ENCODE measurements at places on chromosomes 3 and 15.

DNA sequence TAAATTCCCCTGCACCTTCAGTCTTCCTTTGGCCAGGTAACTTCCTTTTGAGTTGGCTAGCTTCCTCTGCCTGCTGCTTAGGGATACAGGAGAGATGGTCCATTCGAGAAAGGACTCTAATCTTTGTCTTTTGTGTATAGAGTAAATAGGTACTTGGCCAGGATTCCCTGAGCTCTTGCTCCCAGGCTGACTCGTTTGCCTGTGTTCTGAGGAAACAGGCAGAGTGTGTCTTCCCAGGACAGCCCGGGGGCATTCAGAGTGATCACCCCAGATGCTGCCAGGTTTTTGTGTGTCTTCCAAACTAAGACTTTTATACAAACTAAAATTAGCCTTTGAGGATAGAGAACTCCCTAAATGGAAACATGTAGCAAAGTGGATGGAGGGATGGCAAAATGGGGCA lies 39.5 kb downstream of the TMEM108 start:
- no peak for DNase-seq

- no peak for DNase-seq
Observed at GRCh38 chr3:42134867-42135464, 43.8 kb downstream of the TRAK1 start.

GRCh38 chr15:68344600-68344999 lies 67.1 kb downstream of the FEM1B start:
- DNase-seq: no peak

DNA sequence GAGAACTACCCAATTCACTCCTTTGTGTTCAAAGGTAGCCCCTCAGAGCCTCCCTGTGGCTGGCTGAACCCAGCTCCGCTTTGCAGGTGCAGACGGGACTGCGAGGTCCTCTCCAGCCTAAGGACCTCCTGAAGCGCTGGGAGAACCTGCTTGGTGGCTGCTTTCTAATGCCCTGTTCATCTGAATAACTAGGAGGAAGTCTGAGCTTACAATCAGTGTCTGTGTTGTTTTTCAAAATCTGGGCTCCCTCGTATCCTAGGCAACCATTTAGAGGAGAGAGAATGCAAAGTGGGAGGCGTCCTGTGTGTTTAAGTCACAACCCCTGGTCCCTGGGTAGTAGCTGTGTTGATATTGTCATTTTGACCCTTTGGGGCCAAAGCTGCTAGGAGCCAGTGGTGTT lies 99.9 kb downstream of the GABRG3 start:
- no peak for DNase-seq

- DNase-seq: no peak
Observed at GRCh38 chr3:76700323-76700722, 339.6 kb upstream of the ROBO2 start.

GRCh38 chr15:26294059-26294689 lies 431.0 kb upstream of the ATP10A start:
- no peak for DNase-seq

- no peak for DNase-seq
Observed at GRCh38 chr3:171192176-171192854, 165.8 kb upstream of the SLC2A2 start.

DNA sequence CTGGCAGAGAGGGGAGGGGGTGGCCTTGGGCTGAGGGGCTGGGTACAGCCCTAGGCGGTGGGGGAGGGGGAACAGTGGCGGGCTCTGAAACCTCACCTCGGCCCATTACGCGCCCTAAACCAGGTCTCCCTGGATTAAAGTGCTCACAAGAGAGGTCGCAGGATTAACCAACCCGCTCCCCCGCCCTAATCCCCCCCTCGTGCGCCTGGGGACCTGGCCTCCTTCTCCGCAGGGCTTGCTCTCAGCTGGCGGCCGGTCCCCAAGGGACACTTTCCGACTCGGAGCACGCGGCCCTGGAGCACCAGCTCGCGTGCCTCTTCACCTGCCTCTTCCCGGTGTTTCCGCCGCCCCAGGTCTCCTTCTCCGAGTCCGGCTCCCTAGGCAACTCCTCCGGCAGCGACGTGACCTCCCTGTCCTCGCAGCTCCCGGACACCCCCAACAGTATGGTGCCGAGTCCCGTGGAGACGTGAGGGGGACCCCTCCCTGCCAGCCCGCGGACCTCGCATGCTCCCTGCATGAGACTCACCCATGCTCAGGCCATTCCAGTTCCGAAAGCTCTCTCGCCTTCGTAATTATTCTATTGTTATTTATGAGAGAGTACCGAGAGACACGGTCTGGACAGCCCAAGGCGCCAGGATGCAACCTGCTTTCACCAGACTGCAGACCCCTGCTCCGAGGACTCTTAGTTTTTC lies 4.9 kb downstream of the ISL2 start:
- no peak for DNase-seq

DNA sequence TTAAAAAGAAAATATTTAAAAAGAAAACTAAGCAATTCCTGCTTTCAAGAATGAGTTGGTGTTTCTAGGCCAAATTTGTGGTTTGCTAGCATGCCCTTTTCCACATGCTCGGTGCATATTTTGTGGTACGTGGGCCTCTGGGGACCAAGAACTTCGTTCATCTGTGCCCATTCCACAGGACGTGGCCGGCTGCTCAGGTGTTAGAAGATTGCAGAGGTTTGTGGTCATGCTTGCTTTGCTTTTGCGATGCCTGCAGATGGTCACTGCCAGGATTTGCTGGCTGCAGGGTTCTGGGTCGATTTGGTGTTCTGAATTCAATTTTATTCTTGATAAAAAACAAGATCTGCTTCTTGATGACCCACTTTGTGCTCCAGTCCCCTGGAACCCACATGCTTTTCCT lies 7.5 kb downstream of the PSTPIP1 start:
- DNase-seq: no peak

DNA sequence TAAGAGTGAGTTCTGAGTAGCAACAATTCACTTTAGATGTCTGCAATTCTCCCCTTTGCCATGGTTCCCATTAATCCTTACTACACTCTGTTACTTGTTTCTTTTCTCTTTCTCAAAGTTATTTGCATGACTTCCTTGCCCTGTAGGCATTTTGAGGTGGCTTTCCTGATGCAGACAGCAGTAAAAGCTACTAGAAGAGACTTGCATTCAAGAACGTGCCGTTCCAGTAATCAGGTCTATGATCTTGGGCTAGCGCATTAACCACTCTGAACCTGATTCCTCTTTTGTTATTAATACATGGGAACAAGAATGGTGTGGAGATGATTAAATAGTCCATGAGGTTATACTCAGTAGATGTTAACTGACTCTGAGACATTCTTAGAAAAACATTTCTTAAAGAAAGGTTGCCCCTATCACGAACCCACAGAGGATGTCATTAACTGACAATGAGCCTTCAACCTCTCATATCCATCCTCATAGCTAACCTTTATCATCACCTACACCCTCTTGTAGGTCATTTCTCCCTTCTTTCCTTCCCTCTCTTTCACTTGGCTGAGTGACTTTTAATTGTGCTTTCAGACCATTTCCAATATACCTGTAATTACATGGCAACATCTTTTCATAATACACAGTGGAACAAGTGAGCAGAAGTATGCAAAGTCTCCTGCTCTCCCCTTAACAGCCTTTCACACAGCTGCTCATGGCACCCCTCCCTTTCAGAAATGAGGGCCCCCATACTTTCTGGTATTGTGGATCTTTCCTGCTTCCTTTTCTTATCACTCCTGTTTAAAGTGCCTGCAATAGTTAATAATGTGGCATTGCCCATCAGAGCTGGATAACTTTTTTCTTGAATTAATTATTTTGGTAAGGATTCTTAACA lies 175.9 kb downstream of the CHST2 start:
- DNase-seq: no peak

GRCh38 chr3:56087451-56088053 lies 380.7 kb downstream of the ERC2 start:
- DNase-seq: no peak

- DNase-seq: no peak
Observed at GRCh38 chr3:81105789-81106488, 655.5 kb downstream of the GBE1 start.

DNA sequence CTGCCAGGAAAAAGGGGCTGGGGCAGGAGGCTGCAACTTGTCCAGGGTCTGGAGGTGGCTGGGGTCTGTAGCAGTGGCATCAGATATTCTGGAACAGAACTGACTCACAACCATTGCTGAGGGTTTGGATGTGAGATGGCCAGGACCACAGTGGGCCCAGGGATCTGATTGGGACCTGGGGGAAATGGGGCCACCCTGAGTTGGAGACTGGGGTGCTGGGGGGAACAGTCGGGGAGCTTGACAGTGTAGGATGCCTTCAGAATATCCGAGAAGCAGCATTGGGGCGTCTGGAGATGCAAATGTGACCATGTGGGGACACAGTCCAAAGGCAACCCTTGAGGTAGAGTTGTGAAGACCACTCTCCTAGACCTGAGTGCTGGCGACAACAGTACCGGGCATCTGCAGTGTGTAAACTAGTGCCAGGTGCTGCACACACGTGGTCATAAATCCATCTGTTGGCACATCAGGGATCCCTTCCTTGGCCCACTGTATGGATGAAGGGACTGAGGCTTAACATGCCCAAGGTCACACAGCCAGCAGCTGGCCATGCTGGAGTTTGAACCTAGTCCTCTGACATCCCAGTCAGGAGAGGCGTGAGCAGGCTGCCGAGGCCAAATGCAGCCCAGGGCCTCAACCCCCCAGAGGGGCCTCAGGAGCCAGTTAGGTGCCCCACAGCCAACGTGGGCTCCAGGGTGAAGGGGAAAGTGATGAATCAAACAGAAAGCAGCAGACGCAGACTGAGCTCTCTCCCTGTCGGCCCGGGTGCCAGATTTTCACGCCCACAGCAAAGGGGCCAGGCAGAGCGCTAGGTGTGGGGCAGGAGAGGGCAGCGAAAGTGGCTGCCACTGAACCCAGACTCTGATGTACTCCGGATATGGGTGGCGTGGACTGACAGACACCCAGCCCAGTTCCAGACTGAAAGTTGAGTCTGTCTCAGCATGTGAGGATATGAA lies 18.8 kb downstream of the HEMK1 start:
- DNase-seq: no peak

- no peak for DNase-seq
Observed at GRCh38 chr3:102104033-102104432, 254.7 kb downstream of the NFKBIZ start.

- no peak for DNase-seq
Observed at GRCh38 chr3:149479621-149480325, 5.3 kb downstream of the TM4SF4 start.

- no peak for DNase-seq
Observed at GRCh38 chr15:52445954-52446353, 82.7 kb downstream of the MYO5A start.

DNA sequence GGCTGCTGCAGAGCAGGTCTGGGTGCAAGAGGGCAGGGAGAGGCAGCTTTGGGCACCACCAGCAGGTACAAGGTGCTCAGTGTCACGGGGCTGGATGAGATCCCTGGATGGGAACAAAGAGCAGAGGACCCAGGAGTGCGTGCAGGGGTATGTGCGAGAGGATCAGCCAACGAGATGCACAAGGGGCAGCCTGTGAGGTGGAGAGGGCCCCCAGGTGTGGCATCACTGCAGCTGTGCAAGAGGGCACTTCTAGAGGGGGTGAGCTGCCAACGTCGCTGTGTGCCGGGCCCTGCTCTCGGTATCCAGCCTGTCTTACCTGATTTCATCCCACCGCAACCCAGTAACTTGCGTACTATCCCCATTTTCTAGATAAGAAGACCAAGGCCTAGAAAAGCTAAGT lies 67.3 kb upstream of the SNRPA1 start:
- DNase-seq: no peak

DNA sequence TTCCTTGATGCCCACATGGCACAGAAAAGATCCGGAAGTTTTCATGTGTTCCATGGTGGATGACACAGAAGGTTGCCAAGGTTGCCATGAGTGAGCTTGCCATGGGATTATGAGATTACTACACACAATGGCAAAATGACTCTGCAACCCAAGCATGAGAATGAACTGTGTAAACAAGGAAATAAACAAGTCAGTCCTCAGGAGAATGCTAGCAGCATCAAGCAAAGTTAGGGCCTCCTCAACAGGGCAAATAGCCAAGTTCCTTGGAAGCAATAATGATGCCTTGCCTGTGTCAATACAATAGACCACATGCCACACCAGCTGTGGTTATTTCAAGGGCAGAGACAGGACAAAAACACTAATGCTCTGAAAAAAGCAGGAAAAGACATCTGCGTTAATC lies 41.8 kb downstream of the AQR start:
- DNase-seq: no peak

DNA sequence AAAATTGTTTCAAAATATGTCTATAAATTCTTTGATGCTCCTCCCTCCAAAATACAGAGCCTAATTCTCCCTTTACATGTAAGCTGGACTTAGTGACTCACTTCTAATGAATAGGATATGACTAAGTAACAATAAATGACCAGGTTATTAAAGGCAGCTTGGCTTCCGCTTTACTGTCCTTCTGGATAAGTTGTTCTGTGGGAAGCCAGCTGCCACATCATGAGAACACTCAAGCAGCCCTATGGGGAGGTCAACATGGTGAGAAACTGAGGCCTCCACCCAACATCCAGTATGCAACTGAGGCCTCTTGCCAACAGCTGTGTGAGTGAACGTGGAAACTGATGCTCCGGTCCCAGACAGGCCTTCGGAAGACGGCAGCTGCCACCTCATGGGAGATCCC lies 247.3 kb upstream of the CHRM5 start:
- DNase-seq: no peak

DNA sequence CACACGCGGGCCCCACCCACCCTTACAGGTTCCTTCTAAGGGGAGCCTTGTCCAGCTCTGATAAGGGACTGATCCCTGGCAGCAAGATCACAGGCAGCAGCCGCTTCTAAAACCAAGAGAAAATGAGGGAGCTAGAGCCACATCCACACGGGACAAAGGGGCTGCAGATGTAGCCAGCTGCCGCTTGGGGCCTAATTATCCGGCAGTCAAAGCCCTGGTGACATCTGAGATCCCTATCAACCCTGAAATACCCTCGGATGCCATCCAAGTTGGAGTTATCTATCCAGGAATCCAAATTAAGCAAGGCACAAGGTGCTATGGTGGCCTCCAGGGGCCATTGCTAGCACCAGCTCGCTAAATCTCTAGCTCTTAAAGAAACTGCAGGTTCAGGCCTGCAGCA lies 248.3 kb downstream of the VPS13C start:
- no peak for DNase-seq

GRCh38 chr15:39016706-39017105 lies 452.1 kb upstream of the RASGRP1 start:
- DNase-seq: no peak

DNA sequence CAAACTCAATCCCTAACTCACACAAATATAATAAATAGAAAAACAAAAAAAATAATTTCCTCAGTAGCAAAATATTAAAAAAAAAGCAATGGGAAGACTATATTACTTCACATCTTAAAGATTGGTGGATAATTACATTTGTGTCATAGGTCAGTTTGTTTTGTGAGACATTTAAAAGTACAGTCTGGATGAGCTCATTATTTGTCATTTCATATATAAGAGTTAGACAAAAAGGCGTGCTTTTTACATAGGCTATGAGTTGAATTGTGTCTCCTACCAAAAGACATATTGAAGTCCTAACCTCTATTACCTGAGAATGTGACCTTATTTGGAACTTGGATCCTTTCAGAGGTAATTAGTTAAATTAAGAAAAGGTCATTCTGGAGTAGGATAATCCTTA lies 710.1 kb upstream of the CBLB start:
- DNase-seq: no peak

- no peak for DNase-seq
Observed at GRCh38 chr3:126512026-126512425, 5.5 kb downstream of the UROC1 start.

GRCh38 chr3:65854606-65855304 lies 184.0 kb downstream of the MAGI1 start:
- no peak for DNase-seq
